HepG2 (cell line): ENCODE measurements at places on chromosomes 13 and 19.
A peak's percentile ranks its signal among the peaks of the same experiment; 100 is the strongest.

DNA sequence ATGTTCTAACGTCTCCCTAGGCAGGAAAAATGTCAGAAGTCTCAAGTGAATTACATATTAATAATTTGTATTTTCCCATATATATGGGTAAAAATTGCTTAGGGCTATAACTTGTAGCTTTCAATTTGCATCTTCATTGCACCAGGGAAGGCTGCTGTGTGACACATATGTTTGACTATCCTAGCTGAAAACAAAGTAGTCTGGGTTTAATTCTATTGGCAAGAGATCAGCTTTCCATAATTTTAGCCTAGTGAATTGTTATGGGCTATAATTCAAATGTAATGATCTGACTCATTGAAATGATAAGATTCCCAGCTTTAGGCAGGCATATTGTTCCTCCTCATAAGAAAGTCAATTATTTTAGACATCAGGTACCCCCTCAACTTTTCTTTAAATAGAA is 553.1 kb downstream of the DCT start:
- no peak for DNase-seq

DNA sequence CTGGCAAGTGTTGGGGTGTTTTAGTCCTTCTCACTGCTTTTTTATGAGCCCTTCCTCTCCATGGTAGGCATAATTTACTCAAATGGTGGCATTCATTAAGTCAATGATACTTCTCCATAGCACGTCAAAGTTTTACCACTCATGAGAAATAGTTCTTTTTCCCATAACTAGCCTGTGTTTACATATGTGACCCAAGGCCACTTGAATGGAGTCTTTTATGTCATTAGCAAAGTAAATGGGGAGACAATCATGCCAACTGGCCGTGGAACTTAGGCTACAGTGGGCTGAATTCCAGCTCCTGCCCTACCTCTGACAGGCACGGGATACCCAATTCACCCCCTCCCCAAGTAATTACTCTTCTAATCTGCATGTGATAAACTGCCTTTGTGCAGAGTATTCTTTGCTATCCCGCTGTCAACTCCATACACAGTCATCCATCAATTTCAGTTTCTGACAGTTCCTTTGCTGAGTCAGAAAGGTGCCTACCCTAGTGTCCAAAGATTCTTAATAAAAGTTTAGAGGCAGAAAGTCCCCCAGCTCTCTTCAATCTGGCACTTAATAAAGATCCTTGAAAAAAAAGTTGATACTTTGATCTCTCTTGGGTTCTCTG is 16.9 kb downstream of the PROSER1 start:
- DNase-seq, result no peak

GRCh38 chr19:51075998-51076397 is 6.7 kb downstream of the KLK14 start:
- no peak for DNase-seq

DNA sequence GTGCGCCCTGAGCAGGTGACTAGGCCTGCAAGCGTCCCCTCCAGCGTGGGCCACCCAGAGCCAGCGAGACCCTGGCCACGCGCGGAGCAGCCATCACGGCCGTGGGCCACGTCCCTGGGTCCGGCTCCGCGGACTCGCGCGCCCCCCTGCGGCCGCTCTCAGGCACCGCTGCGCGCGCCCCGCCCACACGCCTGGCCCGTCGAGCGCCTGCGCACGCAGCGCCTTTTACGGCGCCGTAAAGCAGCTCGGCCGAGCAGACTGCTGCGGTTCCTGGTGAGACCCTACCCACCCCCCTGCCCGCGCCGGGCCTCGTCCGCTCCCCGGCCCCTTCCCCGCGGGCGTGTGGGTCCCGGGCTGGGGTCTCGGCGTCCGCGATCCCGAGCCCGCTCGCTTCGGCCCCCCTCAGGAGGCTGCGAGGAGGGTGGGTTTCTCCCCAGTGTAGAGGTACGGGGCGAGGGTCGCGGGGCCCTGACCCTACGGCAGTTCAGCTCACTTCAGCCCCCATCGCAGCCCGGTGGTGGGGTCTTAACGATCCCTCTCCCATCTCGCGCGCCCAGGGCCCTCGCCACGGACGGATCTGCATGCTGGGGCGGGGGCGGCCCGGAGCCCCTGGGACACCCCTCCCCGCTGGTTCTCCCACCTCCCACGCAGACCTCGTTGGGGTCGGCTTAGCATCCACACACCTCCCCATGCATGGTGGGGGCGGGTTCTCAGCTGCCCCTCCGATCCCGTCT is at the start of gene TRAPPC5:
Gene TRAPPC5 (plus strand): TSS at position 228 of the 734 bp plus-strand sequence. CDS start 1,421 bp downstream, outside the sequence.
- peak; percentile 52 for DNase-seq

- no peak for DNase-seq
These were observed 13.0 kb downstream of the GRTP1 start for GRCh38 chr13:113350938-113351335.

DNA sequence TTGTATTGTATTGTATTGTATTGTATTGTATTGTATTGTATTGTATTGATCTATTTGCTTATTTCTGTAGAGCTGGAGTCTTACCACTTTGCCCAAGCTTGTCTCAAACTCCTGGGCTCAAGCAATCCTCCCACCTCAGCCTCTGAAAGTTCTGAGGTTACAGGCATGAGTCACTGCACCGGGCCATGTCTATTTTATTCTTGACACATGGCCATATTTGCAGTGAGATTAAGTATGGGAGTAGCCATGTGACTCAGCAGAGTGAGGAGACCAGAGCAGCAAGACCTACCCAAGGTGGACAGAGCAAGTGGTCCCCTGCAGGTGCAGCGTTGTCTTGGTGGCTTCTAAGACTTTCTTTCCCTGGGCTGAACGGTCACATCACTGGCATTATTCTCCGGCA is 49.1 kb upstream of the UBAC2 start:
- DNase-seq, result no peak

DNA sequence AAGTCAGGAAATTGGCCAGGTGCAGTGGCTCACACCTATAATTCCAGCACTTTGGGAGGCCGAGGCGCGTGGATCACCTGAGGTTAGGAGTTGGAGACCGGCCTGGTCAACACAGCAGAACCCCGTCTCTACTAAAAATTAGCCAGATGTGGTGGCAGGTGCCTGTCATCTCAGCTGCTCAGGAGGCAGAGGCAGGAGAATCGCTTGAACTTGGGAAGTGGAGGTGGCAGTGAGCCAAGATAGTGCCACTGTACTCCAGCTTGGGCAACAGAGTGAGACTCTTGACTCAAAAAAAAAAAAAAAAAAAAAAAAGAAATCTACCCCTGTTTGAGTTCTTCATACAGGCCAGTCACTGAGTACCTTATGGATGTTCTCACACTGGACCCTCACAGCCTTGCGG is 42.0 kb downstream of the SLC15A1 start:
- no peak for DNase-seq

DNA sequence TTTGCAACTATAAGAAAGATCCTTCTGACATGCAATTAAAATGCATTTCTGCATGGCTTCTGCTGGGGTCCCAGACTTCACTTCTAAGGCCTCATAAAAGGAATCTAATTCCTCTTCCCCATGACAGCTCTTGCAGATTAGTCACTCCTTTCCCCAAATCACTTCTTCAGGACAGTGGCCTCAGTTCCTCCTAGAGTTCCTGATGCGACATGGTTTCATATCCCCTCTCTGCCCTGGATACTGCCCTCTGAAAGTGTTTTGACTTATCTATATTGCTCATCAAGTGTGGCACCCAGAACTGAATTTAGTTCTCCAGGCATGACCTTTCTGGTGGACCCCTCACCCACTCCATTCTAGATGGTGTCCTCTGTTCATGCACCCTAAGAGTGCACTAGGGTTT is 238.1 kb downstream of the FOXO1 start:
- DNase-seq, result no peak

DNA sequence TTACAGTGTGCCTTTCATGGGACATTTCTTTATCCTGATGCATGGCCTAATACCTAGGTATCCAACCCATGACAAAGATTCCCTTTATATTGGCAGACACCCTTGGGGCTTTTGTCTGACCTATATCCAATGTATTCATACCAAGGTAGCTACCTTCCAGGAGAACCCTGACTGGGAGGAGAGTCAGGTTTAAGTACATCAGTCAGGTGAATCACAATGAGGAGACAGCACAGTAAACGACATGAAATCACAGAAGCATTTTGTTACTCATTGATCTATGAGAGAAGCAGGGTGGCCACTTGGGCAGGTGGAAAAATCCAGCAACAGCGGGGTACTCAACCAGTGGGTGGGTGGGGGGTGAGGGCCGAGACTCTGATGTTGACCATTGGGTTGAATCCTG is 527.4 kb upstream of the ATXN8OS start:
- DNase-seq, result no peak
